Naive thymus-derived CD8-positive, alpha-beta T cell (primary cell): ENCODE measurements at places on chromosomes 3 and 15.
A peak's percentile ranks its signal among the peaks of the same experiment; 100 is the strongest.

DNA sequence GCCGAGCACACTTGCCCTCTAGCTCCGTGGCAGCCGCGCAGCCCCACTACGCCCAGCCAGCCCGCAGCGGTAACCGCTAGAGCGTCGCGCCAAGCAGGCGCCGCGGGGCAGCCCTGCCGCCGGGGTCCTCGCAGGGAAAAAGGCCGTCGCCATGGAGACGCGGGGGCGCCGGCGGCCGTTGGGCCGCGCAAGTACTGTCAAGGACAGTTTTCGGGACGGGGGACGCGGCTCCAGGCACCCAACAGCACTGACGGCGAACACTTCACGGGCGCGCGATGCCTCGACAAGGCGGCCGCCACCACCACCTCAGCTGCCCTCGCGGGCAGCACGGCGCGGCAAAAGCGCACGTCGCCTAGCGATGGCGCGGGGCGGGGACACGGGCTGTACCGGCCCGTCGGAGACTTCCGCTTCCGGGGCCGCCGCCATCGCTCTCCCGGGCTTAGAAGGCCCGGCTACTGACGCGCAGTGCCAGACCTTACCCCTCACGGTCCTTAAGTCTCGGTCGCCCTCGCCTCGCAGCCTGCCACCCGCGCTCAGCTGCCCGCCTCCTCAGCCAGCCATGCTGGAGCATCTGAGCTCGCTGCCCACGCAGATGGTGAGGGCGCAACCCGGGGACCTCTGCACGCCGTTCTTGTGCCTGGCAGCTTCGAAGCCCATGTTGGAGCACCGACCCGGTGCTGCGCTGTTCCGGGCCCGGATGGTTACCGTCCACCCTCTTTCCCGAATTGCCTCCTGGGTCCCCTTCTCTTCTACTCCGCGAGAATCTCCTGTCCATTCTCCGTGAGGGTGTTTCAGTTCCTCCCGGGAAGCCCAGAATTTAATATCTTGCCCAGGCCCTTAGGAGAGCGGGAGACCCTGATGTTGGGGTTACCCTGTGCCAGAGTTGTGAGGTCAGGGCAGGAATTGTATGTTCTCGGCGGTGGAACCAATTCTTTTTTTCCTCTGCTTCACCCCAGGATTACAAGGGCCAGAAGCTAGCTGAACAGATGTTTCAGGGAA, at the start of the genes GLT8D1 and SPCS1:
Gene GLT8D1 (minus strand): TSS at position 104 of the 999 bp plus-strand sequence. CDS start 5,331 bp downstream, outside the sequence.
Gene SPCS1 (plus strand): TSS at position 419 of the 999 bp plus-strand sequence. CDS start 141 bp downstream, at position 560.
- peak within 1 kb of the TSS; percentile 95 for H3K4me3 ChIP-seq
- H3K27ac ChIP-seq = peak within 1 kb of the TSS; percentile 96
- H3K36me3 ChIP-seq = no peaks in the 10 kb centered on the region
- H3K27me3 ChIP-seq = no peaks in the 10 kb centered on the region
- peaks cover 47% of the 10 kb centered on the region for H3K4me1 ChIP-seq
- peak; percentile 75 for DNase-seq

DNA sequence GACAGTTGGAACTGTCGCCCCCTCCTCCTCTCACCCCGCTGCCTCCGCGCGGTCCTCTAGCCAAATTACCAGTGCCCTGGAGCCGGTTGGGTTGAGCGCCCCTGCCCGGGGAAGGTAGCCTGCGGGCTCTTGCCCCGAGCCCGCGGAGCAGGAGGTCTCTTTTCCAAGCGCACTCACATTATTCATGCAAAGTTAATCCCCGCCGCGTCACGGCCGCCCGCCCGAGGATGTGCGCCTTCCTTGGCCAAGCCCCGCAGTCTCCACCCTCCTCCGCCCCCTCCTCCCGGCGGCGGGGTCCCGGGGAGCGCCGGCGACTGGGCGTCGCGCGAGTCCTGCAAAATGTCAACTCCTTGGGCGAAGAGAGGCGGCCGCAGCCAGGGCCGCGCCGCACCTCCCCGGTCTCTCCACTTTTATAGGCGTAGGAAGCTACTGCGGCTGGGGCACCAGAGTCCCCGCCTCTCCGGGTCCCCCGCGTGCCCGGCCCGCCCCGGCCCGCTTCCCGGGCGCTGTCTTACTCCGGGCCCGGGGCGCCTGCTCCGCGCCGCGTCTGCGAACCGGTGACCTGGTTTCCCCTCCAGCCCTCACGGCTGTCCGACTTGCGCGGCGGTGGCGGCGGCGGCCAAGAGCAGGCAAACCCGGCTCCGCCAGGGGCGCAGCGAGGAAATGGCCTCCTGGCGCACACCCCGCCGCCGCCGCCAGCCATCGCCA, at the start of gene THRB:
Gene THRB (minus strand): TSS at position 233 of the 708 bp plus-strand sequence.
- no peak for DNase-seq
- peaks cover 46% of the 10 kb centered on the region for H3K27me3 ChIP-seq
- peaks cover 11% of the 10 kb centered on the region for H3K4me1 ChIP-seq
- no peak within 1 kb of the TSS for H3K27ac ChIP-seq
- H3K4me3 ChIP-seq = peak within 1 kb of the TSS; percentile 26

GRCh38 chr15:95929232-95929846, 401.2 kb upstream of the NR2F2 start:
- no peak overlapping the region for H3K27ac ChIP-seq
- H3K4me3 ChIP-seq = no peak overlapping the region
- DNase-seq = no peak
- peaks cover 11% of the 10 kb centered on the region for H3K4me1 ChIP-seq

GRCh38 chr15:52699457-52699856, 20.3 kb upstream of the ATOSA start:
- H3K36me3 ChIP-seq = no peaks in the 10 kb centered on the region
- H3K4me3 ChIP-seq = no peak overlapping the region
- no peak for DNase-seq

GRCh38 chr15:88986949-88987590, 73.9 kb upstream of the MFGE8 start:
- H3K4me1 ChIP-seq = peaks cover 5% of the 10 kb centered on the region
- no peak for DNase-seq
- H3K27ac ChIP-seq = no peak overlapping the region
- H3K4me3 ChIP-seq = no peak overlapping the region
- no peaks in the 10 kb centered on the region for H3K36me3 ChIP-seq
- no peaks in the 10 kb centered on the region for H3K27me3 ChIP-seq
